CD4-positive, alpha-beta memory T cell (primary cell): ENCODE measurements at places on chromosomes 2 and 18. TPM values are rescaled to one million over a fixed set of nuclear protein-coding genes. Genes with fewer than 3 reads are reported as not detected.

GRCh38 chr18:23682045-23682444 is 7.2 kb upstream of the LAMA3 start:
- H3K4me1 ChIP-seq, result no peaks in the 10 kb centered on the region
- H3K4me3 ChIP-seq, result no peak overlapping the region
- no peak for DNase-seq
- no peaks in the 10 kb centered on the region for H3K36me3 ChIP-seq
- no peak overlapping the region for H3K27ac ChIP-seq

DNA sequence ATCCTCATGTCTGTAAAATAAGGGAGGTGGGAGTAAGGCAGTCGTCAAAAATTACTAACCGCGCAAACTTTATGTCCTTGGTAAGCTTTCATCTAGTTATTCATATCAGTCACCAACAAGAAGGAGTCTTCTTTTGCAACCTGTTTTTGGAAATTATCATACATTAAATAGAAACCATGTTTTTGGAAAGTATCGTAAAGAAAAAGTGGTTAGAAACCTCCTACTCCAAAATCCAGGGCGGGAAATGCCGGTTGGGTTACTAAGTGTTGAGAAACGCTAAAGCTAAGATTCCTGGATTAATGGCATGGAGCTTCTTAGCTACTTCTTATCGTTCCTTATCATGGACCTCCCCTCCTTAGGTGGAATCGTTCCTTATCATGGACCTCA is 778 bp downstream of the BBS5 start:
- no peaks in the 10 kb centered on the region for H3K27me3 ChIP-seq
- peak overlapping the region; percentile 85 for H3K4me3 ChIP-seq
- no peak for DNase-seq
- H3K36me3 ChIP-seq, result no peaks in the 10 kb centered on the region

- H3K4me1 ChIP-seq, result peaks cover 19% of the 10 kb centered on the region
- H3K27ac ChIP-seq, result no peak within 1 kb of the TSS
- peak within 1 kb of the TSS; percentile 15 for H3K4me3 ChIP-seq
Observed at GRCh38 chr2:229714080-229714735, at the start of gene DNER. Gene DNER, minus strand, starts transcription at chr2:229714555. Its CDS starts 132 bp downstream, at chr2:229714423.

- H3K27ac ChIP-seq, result no peak overlapping the region
- no peaks in the 10 kb centered on the region for H3K4me1 ChIP-seq
- H3K27me3 ChIP-seq, result no peaks in the 10 kb centered on the region
Observed at GRCh38 chr2:241947004-241947350, 77.4 kb downstream of the RTP5 start.

- H3K27ac ChIP-seq, result no peak overlapping the region
- DNase-seq, result no peak
- H3K27me3 ChIP-seq, result peaks cover 14% of the 10 kb centered on the region
- H3K36me3 ChIP-seq, result no peaks in the 10 kb centered on the region
Observed at GRCh38 chr18:46338766-46339165, 234.6 kb downstream of the HAUS1 start.

DNA sequence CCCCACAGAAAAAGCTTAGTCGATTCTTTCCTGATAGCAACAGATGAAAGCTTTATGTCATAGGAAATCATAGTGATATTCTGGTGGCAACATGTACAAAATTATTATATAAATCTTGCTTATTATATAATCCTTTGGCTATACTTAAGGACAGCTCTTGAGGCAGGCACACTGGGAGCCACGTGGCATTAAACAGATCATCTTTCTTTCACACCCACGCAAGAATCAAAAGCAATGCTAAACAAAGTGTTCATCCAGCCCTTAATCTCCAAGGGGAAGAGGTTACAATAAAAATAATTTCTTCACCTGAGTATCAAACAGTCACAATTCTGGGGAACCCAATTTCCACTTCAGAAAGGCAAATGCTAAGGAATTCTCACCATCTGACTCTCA is 57.8 kb downstream of the CYB5A start:
- DNase-seq, result no peak
- H3K27me3 ChIP-seq, result no peaks in the 10 kb centered on the region
- H3K36me3 ChIP-seq, result no peaks in the 10 kb centered on the region
- no peaks in the 10 kb centered on the region for H3K4me1 ChIP-seq

IL18RAP gene
- 4.2 TPM for total RNA-seq

RSAD2 gene
- total RNA-seq, result 3.8 TPM

CDH20 gene
- not detected for total RNA-seq
